ENCODE measurements at places on chromosomes 2 and 18.
A peak's percentile ranks its signal among the peaks of the same experiment; 100 is the strongest.

GRCh38 chr18:79507546-79508480 lies 112.1 kb downstream of the NFATC1 start:
- H3K27me3 ChIP-seq: no peaks in the 10 kb centered on the region
- peak overlapping the region; percentile 47 for H3K4me3 ChIP-seq
- peaks cover 23% of the 10 kb centered on the region for H3K4me1 ChIP-seq
- DNase-seq: peak; percentile 71
- peaks cover 5% of the 10 kb centered on the region for H3K36me3 ChIP-seq

DNA sequence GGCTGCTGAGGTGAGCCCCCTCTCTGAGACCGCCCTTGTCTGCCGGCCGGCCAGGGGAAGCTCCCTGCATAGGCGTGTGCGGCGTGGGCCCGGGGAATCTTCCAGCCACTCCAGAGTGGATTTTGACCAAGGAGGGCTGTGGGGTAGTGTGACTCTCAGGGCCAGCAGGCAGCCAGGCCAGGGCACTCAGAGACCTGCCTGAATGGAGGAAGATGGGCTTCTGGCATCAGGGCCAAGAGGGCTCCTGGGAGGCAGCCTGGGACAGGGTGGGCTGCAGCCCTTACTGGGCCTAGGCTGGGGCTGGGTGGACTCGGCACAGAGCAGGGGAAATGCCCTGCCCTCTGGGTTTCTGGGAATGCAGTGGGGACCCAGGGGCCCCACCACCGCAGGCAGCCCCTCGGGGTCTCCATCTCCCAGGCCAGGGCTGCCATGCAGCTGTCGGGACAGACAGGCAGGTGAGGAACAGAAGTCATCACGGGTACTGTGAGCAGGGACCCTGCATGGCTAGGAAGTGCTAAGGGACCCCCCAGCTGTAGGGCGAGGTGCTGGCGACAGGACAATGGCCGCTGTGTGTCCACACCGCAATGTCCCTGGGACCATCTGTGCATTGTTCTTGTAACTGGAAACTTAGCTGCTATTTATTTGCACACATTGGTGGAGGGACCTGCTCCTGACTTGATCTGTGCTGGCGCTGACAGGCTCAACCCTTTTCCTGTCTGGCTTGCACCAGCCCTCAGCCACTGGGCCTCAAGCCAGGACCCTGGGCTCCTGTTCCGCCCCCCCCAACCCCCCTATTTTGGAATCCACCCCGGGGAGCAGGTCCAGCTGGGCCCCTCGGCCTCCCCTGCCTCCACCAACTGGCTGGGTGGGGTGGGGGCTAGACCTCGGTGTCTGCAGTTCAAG lies 4.1 kb downstream of the PDCD1 start:
- H3K4me1 ChIP-seq: peaks cover 6% of the 10 kb centered on the region
- no peaks in the 10 kb centered on the region for H3K36me3 ChIP-seq
- DNase-seq: no peak
- no peaks in the 10 kb centered on the region for H3K27me3 ChIP-seq
- H3K4me3 ChIP-seq: no peak overlapping the region

GRCh38 chr18:21486905-21487437 lies 113.5 kb downstream of the ESCO1 start:
- H3K27ac ChIP-seq: no peak overlapping the region
- no peaks in the 10 kb centered on the region for H3K27me3 ChIP-seq
- no peak overlapping the region for H3K4me3 ChIP-seq
- no peak for DNase-seq
- no peaks in the 10 kb centered on the region for H3K36me3 ChIP-seq
- H3K4me1 ChIP-seq: no peaks in the 10 kb centered on the region

DNA sequence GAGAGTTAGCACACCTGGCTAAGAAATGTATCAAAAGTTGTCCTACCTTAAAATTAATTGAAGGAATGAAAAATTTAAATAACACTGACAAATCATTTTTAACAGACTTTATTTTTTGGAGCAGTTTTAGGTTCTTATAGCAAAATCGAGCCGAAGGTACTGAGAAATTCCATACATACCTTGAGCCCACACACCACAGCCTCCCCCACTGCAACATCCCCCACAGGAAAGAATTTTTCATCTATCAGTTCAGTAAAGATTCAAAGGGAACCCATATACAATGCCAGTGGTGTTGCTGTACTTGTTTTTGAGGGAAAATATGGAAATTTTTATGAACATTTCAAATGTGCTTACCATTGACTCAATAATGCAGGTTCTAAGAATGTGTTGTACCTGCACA lies 169.8 kb upstream of the HS6ST1 start:
- no peak overlapping the region for H3K4me3 ChIP-seq
- H3K4me1 ChIP-seq: no peaks in the 10 kb centered on the region
- H3K27me3 ChIP-seq: peaks cover 4% of the 10 kb centered on the region
- H3K27ac ChIP-seq: no peak overlapping the region

DNA sequence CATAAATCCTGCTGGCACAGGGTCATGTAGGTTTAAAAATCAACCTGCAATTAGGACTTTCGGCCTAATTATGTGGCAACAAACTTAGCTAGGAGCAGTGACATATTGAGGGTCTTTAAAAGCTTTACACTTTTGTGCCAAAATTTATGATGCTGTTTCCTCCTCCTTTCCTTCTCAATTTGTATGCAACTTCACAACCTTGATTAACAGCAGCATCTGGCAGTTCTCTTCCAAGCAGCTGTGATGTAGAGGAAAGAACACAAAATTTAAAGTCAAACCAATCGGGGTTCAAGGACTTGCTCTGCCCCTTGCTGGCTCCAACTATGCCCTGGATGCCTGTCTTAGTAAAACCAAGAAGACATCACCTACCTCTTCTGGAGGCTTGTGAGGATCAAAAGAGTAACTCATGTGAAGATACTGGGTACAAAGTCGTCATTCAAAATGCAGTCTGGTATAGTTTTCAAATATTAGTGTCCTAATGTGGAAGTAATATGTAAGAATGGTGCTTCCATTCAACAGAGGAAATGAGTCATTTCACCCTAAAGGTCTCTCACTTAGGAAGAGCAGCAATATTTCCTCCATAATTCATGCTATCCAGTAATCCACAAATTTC lies 94.7 kb downstream of the ANKRD44 start:
- DNase-seq: no peak
- no peaks in the 10 kb centered on the region for H3K27me3 ChIP-seq
- peak overlapping the region; percentile 69 for H3K27ac ChIP-seq
- H3K4me3 ChIP-seq: no peak overlapping the region
- peaks cover 44% of the 10 kb centered on the region for H3K4me1 ChIP-seq
- no peaks in the 10 kb centered on the region for H3K36me3 ChIP-seq

DNA sequence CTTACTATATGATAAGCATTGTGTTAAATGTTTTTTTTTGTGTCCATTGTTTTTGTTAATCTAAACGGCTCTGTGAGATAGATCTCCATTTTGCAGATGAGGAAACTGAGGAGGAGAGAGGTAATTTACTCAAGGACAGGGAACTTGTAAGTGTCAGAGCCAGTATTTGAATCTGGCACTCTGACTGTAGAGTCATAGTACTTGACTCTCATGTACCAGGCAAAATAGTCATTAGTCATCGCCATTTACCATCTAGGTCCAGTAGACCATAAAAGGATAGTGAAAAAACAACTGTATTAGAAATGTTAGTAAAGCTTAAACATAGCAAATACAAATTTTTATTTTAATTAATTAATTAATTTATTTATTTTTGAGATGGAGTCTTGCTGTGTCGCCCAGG lies 4.8 kb downstream of the PSMD14 start:
- no peaks in the 10 kb centered on the region for H3K27me3 ChIP-seq
- H3K27ac ChIP-seq: no peak overlapping the region
- DNase-seq: no peak
- peaks cover 12% of the 10 kb centered on the region for H3K4me1 ChIP-seq
- H3K36me3 ChIP-seq: no peaks in the 10 kb centered on the region

DNA sequence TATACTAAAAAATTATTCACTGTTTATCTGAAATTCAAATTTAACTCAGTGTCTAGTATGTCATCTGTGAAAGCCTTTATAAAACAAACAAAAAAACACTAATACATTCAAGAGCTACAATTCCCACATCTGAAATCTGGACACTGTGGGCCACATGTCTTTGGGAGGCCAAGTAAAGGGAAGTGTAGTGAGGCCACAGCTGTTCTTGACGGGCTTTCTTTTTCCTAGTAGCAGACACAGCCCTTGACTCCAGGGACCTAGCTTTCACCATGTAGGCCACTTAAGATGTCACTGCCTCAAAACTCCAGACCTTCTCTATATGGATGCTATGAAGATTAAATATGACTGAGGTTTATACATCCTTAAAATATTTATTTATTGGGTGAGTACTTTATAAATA lies 91.1 kb downstream of the RBMS1 start:
- H3K36me3 ChIP-seq: no peaks in the 10 kb centered on the region
- peaks cover 53% of the 10 kb centered on the region for H3K4me1 ChIP-seq
- no peak overlapping the region for H3K27ac ChIP-seq
- H3K27me3 ChIP-seq: no peaks in the 10 kb centered on the region
- H3K4me3 ChIP-seq: no peak overlapping the region

DNA sequence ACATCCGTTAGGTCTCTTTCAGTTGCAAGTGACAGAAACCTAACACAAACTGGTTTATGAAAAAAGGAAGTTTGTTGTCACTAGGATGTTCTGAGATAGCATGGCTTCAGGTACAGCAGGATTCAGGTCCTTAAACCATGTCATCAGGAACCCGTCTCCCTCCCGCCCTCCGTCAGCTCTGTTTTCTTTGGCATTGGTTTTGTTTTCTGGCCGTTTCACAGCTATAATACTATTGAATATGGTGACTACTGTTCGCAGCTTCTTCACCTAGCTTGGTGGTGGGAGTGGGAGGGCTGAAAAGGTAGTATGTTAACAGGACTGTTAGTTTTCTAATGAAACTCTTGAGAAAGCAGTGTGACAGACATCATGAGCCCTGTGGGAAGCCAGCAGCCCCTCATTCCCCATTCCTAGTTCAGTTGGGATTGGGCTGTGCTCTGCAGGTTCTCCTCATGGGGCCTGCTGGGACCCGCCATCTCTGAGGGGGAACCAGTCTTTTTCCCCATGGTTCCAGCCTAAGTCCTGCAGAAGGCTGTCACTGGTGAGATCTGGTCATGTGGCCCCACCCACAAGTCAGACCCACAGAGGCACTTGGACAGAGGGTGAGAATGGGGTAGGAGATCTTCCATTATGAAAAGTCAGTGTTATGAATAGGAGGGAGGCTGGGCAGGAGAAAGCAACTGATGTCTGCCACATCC lies 12.1 kb downstream of the PTMA start:
- DNase-seq: no peak
- H3K4me3 ChIP-seq: no peak overlapping the region
- H3K36me3 ChIP-seq: no peaks in the 10 kb centered on the region
- H3K27ac ChIP-seq: no peak overlapping the region
- H3K4me1 ChIP-seq: no peaks in the 10 kb centered on the region

DNA sequence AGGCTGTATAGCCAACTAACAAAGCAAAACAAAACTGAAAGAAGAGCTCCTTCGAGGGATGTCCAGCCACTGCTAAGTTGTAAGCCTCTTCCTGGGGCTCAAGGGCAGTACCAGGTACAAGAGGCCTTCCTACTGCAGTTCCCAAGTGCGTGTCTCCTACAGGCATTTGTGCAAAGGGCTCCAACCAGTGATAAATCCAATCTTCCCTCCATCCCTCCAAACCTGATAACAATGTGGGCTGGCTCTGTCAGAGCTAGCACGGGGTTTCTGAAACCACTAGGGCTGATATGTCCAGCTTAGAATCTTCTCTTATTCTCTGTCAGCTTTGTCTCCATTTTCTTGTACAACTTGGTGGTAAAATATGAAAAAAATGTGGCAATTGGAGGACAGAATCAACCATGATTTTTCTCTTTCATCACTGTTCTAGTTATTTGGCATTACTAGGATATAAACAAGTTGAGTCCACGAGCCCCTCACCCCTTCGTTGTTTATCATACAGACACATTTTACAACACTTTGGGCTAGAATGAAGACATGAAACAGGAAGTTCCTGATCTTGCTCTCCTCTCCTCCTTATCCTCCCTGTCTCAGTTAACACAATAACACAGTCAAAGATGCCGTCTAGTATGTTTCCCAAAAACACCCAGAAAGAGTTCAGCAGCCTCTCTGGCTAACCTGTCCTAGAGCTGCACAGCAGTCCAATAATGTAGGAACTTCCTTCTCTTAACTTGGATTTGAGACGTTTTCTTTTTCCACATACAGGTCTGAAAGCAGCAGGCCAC lies 35.4 kb upstream of the WIPF1 start:
- peak overlapping the region; percentile 82 for H3K27ac ChIP-seq
- H3K27me3 ChIP-seq: no peaks in the 10 kb centered on the region
- no peak for DNase-seq

DNA sequence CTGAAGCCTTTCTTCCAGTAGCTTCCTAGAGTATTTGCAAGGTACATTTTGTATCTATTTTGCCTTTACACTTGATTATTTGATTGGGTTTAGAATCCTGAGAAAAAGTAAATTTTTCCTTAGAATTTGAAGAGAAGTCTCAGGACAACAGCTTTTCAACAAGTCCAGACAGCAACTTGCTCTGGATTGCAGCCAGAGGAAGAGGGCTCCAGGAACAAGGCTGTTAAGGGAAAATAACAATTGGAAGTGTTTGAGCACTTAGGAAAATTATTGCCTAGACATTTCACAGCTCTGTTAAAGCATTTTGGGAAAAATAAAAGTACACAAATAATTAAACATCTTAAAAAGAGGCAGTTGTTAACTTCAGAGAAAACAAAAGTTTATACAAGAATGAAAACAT lies 58.3 kb upstream of the RAPGEF4 start:
- H3K4me3 ChIP-seq: no peak overlapping the region
- no peaks in the 10 kb centered on the region for H3K27me3 ChIP-seq
- no peaks in the 10 kb centered on the region for H3K36me3 ChIP-seq
- no peak for DNase-seq
- no peaks in the 10 kb centered on the region for H3K4me1 ChIP-seq

GRCh38 chr18:35577045-35577848 lies 4.3 kb upstream of the GALNT1 start:
- H3K36me3 ChIP-seq: no peaks in the 10 kb centered on the region
- DNase-seq: no peak
- no peak overlapping the region for H3K27ac ChIP-seq
- H3K27me3 ChIP-seq: no peaks in the 10 kb centered on the region

DNA sequence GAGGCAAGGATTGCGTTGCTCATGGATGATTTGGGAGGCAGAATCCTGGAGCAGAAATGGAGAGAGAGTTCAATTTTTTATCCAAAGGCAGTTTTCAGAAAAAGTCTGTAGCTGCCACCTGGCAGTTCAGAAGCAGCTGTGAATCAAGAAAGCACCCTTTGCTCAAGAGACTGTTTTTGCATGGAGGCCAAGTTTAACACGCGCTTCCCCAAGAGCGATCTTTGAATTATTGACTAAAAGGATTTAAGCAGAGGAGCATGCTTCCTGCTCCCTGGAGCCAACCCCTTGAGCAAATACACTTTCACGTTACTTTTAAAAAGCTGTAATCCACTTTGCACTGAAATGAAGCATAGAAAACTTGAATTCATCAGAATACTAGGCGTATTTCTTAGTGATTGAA lies 252.4 kb downstream of the RNF144A start:
- H3K27ac ChIP-seq: no peak overlapping the region
- H3K36me3 ChIP-seq: no peaks in the 10 kb centered on the region
- DNase-seq: no peak
- no peaks in the 10 kb centered on the region for H3K27me3 ChIP-seq
- H3K4me3 ChIP-seq: no peak overlapping the region
